ENCODE measurements at places on chromosomes 3 and 15.
A peak's percentile ranks its signal among the peaks of the same experiment; 100 is the strongest.

- DNase-seq = no peak
Measured at GRCh38 chr15:40055576-40056293, 16.8 kb upstream of the SRP14 start.

GRCh38 chr15:44666210-44667038, 3.0 kb upstream of the SPG11 start:
- no peak for DNase-seq

GRCh38 chr15:58951388-58952007, 18.0 kb upstream of the SLTM start:
- no peak for DNase-seq

GRCh38 chr15:74793135-74794028, 11.5 kb downstream of the CSK start:
- no peak for DNase-seq

- DNase-seq = no peak
Measured at GRCh38 chr3:125115640-125116039, 59.8 kb upstream of the HEG1 start.

DNA sequence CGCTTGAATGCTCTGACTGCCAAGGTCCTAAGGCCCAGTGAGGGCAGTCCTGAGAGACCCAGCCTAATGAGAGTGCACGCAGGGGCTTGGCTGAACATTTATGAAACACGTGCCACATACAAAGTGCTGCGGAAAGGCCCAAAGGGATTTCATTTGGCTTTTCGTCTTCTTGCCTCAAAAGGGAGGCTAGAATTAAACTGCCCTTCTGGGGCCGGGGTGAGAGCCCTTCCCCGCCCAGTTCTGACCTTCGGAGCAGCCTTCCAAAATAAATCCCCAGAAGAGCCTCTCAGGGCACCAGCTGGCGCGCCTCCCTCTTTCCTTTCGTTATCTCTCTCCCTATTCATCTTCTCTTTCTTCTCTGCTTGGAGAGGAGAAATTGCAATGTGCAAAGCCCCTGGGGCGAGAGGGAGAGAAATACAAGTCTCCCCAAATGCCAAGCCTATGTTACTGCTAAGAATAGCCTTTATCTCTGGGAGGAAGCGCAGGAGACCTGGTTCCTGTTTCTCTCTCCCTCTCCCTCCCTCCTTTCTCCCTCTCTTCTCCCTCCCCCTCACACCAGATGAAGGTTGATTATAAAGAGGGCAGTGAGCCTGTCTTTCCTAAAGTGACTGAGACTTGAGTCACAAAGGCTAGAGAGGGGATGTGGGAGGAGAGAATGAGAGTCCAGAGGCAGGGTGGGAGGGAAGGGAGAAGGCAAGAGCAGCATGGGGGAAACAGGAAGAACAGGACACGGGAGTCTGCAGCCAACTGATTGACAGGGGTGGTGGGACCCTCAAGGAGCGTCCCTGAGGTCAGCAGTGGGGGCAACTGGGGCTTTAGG, 36.7 kb upstream of the NDUFB4 start:
- no peak for DNase-seq

- no peak for DNase-seq
Measured at GRCh38 chr3:157001221-157001957, 158.6 kb downstream of the CCNL1 start.

GRCh38 chr15:71808311-71809020, 1.9 kb upstream of the NR2E3 start:
- no peak for DNase-seq

DNA sequence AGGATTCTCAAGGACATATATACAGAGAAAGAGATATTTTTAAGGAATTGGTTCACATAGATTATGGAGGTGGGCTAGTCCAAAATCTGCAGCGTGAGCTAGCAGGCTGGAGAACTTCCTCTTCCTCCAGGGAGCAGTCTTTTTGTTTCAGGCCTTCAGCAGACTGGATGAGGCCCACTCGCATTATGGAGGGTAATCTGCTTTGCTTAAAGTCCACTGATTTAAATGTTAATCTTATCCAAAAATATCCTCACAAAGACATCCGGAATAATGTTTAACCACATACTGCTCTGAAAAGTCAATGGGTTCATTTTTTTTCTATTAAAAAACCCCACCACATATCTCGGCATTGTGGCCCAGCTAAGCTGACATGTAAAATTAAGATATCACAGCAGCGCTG, 22.2 kb upstream of the NRROS start:
- DNase-seq = no peak

DNA sequence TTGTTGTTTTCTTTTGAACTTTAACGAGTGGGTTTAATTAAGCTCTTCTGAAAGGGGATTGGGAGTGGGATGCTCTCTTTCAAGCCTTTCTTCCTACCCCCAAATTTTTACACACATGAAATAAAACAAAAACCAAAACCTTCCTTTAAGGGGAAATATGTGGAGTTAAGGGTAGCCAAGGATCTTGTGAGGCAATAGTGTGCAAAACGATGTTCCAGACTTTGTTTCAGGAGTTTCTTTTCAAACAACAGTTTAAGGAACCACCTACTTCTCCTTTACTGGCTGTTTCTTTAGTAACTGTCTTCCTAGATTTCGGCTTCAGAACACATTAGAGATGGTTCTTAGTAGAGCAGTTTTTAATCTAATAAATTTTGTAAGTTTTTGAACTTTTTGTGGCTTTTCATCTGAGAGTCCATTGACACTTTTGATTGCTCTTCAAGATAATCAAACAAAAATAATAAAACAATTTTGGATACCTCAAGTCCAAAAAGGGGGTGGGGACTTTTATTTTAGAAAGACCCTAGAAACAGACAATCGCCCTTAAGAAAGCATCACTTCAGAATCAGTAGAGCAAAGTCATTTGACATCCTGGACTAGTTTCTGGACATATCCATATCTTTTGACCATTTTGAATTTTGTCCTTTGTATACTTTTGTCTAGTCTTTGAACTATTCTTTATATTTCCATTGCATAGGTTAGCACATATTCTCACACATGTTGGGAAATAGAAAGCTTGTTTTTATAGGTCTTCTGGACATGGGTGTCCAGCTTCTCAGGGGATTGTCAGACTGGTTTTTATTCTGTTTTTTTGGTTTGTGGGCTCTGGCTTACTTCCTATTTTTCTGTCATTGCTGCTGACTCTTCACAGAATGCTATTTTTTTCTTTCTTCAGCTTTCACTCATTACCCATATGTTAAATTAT, 6.0 kb downstream of the DIPK2A start:
- DNase-seq = no peak

GRCh38 chr3:115832265-115832664, 209.0 kb downstream of the GAP43 start:
- no peak for DNase-seq

- DNase-seq = no peak
Measured at GRCh38 chr15:65937476-65937875, 68.2 kb downstream of the RAB11A start.

DNA sequence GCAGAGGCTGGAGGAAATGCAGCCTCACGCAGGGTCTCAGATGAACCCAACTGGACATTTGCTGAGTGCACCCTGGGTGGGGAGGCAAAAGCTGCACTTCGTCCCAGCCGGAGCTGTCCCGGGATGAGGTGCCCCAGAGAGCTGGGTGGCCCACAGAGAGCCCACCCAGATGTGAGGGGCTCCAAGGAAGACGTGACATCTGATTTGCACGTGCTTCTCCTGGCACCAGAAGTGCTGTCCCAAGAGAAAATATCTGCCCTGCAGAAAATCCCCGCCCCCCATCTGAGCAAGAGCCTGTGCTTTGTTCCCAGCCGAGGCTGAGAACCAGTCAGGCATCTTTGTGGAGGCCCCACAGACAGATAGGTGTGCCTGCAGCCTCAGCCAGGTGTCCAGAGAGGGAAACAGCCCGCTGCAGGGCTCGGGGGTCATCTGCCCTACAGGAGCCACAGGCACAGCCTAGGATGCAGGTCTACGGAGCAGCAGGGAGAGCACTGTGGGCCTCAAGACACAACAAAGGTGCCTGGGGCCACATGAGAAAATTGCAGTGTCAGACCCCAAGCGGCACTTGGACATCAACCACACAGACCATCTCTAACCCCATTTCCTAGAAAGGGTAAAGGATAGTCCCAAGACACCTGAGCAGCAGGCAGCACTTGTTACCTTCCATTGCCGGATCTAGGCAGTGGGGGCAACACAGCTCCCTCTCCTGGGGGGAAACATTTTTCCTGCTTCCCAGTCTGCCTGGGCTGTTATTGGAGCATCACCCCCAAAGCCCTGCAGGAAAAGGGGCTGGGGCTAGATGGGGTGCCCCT, 5.8 kb downstream of the TMIE start:
- no peak for DNase-seq

GRCh38 chr15:43029476-43029875, 76.4 kb downstream of the UBR1 start:
- DNase-seq = no peak

- no peak for DNase-seq
Measured at GRCh38 chr3:196686436-196686835, 25.6 kb downstream of the CEP19 start.

GRCh38 chr15:95758851-95759250, 571.6 kb upstream of the NR2F2 start:
- DNase-seq = no peak

GRCh38 chr3:20104167-20104661, 64.0 kb downstream of the KAT2B start:
- DNase-seq = no peak

- DNase-seq = no peak
Measured at GRCh38 chr3:141326123-141326522, 42.2 kb upstream of the ZBTB38 start.

- DNase-seq = no peak
Measured at GRCh38 chr15:67042551-67043142, 22.8 kb upstream of the SMAD3 start.

DNA sequence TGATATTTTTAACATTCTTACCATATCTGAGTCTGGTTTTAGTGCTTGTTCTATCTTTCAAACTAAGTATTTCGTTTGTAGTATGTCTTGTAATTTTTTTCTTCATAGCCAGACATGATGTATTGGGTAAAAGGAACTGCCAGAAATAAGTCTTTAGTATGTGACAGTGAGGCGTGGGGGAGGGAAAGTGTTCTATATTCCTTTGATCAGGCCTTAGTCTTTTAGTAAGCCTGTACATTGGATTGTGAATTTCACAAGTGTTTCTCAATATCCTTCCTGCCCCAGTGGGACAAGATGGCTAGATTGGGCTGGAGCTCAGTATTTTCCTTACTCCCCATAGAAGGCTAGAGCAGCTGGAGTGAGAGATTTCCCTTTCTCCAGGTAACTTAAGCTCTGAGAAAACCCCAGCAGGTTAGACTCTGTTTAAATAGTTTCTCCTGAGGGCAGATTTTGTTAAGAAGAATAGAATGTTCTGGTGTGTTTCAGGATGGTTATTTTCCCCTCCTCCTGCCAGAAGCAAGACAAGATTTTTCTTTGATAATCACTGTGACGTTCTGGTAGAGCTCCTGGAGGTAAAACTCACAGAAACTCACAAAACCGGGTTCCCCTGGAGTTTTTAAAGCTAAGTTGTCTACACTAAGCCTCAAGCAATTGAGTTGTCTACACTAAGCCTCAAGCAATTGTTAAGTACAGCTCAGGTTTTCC, 140.7 kb upstream of the ARPP21 start:
- DNase-seq = no peak

DNA sequence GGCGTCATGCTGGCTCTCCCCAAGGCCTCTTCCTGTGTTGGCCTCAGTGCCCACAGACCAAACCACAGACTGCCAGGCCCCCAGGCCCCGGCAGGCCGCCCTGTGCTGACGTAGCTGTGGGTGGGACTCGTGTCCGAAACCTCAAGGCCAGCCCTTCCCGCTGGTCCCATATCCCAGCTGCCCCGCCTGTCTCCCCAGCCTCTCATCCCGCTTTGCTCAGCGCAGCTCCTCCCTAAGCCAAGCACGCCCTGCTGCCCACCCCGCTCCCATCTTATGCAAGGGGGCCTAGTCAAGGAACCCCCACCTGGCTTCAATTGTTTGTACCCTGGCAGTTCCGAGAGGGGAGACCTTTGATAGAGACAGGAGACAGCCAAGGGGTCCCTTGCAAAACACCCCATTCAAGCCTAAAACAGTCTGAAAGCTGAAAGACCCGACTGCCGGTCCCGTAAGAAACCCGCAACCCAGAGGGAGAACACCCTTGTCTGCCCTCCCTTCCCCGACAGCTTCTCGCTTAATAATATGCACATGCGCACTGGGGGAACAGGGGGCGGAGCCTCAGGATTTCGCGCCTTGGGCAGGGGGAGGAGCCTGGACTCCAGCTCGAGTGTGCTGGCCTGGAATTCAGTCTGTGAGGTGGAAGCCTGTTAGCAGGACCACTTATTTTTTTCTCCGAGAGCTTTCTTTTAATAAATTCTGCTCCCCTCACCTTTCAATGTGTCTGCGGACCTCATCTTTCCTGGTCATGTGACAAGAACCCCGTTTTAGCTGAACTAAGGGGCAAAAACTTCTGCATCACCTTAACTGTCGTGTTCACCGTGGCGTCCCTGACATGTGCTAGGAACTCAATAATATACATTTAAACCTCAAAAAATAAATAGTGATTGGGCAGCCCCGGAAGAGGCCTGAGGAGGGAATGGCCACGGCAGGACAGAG, 17.2 kb downstream of the TNFAIP8L3 start:
- DNase-seq = peak; percentile 54

GRCh38 chr15:39246523-39246922, 334.4 kb upstream of the THBS1 start:
- no peak for DNase-seq

DNA sequence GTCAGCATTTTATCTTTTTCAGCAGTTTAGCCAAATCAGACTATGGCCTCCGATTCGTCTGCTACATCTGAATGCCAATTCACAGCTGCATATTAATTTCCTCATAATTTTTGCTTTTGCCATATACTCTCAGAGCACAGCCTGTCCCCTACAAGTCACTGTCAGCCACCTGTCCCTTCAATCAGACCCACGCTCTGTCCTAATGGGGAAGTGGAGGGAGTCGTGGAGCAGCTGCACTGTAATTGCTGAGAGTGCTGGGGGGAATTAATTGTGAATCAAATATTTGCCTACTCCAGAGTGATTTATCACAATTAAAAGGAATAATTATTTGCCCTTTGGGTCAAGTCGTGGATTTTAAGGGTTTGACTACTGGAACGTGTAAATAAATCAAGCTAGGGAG, 75.5 kb downstream of the EBLN2 start:
- DNase-seq = no peak

GRCh38 chr15:80999623-81000036, 1.1 kb upstream of the TLNRD1 start:
- no peak for DNase-seq

DNA sequence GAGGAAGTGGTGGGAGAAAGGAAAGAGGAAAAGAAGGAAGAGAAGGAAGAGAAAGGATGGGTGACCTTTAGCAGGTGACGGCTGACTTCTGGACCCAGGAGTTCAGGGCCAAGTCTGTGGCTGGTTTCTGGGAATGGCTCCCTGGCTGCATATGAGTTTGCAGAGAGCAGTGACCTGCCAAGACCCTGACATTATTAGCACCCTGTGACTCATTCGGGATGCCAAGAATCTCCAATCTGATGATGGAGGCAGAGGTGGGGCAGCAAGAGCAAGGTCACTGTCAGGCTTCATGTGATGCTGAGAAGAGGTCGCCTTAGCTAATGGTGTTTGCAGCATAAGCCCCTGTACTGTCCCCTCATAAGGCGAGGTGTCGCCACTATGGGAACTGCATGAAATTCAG, 42.6 kb downstream of the MYZAP start:
- DNase-seq = no peak

DNA sequence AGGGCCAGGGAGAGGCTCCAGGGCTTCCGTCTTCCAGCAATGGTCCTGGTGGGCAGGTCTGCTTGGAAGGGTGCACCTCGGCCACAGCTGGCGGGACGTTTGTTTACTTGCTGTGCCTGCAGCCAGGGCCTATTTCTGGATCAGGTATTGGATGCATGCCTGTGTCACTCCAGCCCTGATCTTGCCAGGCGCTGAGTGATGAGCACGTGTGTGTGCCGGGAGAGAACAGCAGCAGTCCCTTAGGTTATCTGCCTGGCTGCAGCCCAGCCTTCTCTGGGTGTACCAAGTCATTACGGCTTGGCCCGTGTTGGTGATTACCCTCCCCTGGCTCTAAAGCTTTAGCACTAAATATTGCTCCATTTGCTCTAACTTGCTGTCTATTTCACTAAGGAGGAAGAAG, 14.9 kb downstream of the CCDC32 start:
- no peak for DNase-seq
